Activated CD4-positive, alpha-beta T cell treated with anti-CD3 and anti-CD28 coated beads for 36 hours (primary cell): ENCODE measurements at places on chromosomes 3 and 15.

DNA sequence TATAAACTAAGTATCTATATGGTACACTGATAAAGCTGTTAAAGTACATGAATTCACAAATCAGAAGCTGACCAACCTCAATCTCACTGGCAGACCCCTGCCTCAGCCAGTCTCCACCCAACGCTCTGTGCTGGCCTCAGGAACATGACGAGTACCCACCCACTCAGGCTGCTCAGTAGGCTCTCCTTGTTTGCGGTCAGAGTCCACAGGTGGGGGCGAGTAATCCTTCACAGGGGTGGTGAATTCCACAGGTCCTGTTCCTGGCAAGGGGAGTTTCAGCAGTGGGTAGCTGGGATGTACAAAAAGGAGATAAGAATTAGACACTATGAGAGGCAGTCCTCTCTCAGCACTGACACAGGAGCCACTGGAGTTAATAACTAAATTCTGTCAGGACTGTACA lies 40.9 kb downstream of the SCAP start:
- no peak for DNase-seq

DNA sequence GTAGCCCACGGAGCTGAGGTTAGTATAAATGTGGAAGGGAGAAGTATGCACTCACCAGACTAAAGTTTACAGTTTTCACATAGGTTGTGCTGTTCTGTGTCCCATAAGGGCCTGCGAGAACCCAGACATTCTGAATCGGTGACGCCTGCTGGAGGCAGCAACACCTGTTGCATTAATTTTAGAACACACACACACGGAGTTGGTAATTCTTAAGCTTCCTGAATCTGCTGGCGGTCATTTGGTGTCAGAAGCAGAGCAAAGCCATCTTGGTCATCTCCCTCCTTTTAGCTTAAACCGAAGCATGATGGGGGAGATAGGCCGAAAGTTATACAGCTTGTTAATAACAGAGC lies 41.1 kb upstream of the AP3B2 start:
- peak; percentile 40 for DNase-seq

- DNase-seq, result no peak
Measured at GRCh38 chr3:159025733-159026132, 223.9 kb downstream of the MFSD1 start.

- no peak for DNase-seq
Measured at GRCh38 chr3:148459931-148460513, 237.7 kb upstream of the AGTR1 start.

DNA sequence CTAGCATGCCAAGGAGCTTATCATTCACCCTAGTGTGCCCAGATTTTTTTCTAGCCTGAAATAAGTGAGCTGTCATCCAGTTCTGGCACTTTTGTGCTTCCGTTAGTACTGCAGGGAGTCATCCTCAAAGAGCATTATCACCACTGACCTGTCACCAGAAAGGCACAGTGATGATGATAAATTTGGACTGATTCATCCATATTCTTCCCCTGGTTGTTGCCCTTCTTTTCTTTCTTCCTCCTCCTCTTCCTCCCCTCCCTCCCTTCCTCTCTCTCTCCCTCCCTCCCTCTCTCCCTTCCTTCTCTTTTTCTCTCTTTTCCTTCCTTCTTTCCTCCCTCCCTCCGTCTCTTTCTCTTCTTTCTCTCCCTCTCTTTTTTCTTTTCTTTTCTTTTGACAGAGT lies 21.3 kb downstream of the SLC35G2 start:
- DNase-seq, result no peak

- no peak for DNase-seq
Measured at GRCh38 chr15:72786242-72786641, 2.7 kb upstream of the ADPGK start.

- no peak for DNase-seq
Measured at GRCh38 chr15:58552505-58553364, 120.9 kb downstream of the LIPC start.

GRCh38 chr3:101828691-101829436 lies 20.4 kb upstream of the NFKBIZ start:
- peak; percentile 79 for DNase-seq

- DNase-seq, result no peak
Measured at GRCh38 chr15:61687651-61688050, 372.6 kb downstream of the VPS13C start.

DNA sequence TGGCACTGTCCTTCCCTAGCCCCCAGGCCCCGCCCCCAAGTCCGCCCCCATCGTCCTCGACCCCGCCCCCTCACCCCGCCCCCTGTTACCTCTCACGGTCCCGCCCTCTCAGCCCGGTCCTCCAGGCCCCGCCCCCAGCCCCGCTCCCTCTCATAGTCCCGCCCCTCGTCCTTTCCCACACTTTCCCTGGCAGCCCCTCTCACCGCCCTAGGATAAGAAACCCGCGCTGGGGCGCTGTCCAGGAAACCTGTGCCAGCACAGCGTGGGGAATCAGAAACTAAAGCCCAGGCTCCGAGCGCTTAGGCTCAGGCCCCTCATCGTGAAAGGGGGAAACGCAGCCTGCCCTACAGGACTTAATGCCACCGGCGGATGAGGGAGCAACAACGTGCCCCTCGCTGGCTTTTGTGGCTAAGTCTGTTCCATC lies 20.9 kb downstream of the TRPM1 start:
- peak; percentile 64 for DNase-seq

- DNase-seq, result no peak
Measured at GRCh38 chr3:46925585-46925934, 48.0 kb downstream of the PTH1R start.

DNA sequence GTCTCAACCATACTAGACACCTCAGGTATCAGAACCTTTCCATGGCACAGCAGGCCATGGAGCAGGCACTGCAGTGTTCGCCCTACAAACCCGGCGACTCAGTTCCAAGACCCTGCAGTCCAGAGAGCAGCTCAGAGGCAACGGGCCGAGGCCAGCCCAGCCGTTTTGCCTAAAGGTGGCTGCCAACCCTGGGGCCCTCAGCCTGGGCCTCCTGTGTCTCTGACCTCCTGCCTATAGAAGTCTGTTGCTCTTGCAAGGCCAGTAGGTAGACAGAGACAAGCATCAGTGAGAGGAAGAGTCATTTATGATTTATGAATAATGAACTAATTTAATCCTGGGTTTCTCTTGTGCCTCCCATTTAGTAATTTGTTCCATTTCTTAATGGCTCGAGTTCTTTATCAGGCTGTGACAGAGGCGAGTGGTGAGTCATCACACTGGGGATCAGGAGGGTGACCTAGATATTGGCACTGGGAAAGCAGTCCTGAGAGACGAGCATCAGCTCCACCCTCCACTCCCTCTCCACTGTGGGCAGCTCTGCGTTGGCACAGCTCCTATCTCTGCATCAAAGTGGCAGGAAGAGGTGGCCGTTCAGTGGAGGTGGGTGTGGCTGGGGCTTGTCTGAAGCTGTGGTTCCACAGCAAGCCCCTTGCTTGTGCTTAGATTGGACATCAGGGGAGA lies 79.8 kb downstream of the ABHD5 start:
- DNase-seq, result peak; percentile 52

DNA sequence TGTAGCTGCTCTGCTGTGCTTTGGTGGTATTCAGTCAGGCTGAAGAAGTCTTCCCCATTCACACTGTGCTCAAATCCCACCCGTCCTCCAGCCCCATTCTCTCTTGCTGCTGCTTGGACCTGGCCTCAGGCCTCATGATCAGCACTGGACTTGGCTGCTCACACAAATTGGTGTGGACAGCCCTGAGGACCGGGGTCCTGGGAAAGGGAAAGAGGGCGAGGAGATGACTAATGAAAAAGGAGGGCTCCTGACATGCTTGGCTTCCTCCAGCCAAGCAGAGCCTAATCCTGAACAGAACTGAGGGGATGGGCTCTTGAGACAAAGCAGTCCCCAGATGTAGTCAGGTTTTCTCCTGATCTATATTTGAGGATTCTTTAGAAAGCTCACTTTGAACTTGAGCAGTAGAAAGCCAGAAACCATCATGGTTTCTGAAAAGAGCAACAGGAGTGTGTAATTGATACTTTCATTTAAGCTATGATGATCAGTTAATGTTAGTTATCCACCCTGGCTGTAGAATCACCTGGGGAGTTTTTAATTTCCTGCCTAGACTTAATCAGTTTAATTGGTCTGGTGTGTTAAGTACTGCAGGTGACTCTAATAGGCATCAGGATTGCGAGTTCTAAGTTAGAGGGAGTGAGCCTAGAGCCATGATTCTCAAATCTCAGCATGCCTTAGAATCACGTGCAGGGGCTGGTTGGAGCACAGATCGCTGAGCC lies 79.4 kb upstream of the THBS1 start:
- no peak for DNase-seq

GRCh38 chr15:55528812-55529211 lies 20.8 kb upstream of the DNAAF4 start:
- no peak for DNase-seq

DNA sequence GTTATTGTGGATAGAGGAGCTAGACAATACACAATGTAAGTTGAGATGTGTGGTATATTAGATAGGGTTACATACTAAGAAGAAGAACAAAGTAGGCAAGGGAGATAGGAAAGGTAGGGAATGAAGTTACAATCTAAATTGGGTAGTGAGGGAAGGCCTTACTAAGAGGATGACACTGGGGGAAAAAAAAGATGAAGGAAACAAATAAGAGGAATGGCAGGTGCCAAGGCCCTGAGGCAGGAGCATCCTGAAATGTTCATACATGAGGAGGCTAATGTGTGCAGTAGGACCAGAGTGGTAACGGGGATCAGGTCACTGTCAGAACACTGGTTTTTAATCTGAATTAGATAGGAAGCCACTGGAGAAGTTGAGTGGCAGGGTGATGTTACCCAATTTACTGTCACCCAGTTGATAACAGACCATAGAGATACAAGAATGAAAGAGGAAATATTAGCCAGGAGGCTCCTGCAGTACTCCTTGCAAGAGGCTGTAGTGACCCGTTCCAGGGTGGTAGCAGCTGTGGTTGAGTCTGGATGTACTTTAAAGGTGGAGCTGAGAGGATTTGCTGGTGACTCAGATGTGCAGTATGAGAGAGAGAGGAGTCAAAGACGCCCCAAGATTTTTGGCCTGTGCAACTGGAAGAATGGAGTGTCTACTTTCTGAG lies 14.4 kb downstream of the RTP1 start:
- DNase-seq, result no peak

- DNase-seq, result no peak
Measured at GRCh38 chr3:14256046-14256445, 77.4 kb downstream of the LSM3 start.

- DNase-seq, result no peak
Measured at GRCh38 chr3:168030577-168030976, 65.1 kb downstream of the GOLIM4 start.

DNA sequence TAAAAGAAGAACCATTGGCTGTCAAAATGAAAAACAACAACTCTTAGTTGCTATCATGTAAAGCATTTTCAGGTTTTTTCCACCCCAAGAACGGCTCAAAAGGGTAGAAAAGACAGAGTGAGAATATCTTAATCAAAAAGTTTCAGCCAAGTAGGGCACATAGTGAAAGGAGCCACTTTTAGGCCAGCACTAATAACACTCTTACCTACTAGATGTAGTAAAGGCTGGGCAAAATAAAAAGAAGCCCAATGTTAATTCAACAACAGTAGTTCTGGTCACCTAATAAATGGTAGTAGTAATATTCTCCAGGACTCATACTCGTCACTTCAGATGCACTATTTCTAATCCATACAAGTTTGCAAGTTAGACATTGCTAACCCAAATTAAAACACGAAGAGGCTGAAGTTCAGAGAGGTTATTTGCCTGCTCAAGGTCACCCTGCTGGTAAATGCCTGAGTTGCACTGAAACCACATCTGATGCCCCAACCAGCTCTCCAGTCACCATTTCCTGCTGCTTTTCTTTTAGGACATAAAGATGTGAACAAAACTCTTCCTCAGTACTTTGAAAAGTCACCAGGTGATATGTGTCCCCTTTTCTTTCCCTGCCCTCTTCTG lies 7.5 kb downstream of the GOLIM4 start:
- DNase-seq, result peak; percentile 18

- no peak for DNase-seq
Measured at GRCh38 chr3:29335438-29335837, 54.6 kb downstream of the RBMS3 start.

DNA sequence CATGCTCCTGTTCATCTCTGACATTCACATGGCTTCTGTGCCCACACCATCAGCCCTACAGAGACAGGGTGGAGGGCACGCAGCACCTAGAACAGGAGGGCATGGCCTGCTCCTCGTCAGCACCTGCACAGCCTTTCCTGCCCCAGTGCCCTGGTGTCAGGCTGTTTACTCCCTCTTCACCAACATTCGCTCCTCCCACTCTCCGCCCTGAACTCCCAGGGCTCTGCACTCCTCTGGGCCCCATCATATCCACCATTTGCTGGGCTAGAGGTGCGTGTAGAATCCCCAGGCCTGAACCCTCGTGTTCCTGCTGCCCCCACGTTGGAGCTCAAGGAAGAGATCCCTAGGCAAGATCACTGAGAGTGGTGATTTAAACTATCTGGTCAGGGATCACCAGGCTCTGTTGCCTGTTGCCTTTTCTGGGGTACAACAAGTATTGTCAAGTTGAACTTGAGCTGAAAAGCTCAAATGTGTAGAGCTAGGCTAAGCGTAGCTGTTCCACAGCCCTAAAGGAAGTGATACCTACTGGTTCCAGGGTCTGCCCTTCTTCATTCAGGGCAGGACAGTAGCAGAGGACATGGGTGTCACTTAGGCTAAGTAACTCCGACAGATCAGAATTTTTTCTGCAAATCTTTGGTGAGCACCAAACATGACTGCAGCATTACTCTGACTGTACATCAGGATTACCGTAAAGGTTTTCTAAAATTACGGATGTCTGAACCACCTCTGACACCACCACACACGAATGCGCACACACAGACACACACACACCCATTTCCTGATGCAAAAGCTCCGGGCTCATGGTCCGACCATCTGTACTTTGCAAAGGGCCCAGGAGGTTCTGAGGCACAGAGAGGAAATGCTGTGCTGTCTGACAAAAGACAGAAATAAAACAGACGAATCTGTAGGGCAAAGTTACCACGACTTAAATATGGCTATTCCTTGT lies 43.7 kb upstream of the GNB5 start:
- DNase-seq, result peak; percentile 63

- no peak for DNase-seq
Measured at GRCh38 chr15:50828610-50829206, 63.2 kb upstream of the SPPL2A start.

GRCh38 chr15:39976291-39977274 lies 42.7 kb downstream of the EIF2AK4 start:
- peak; percentile 39 for DNase-seq

- DNase-seq, result no peak
Measured at GRCh38 chr3:116384717-116385116, 60.6 kb downstream of the LSAMP start.

DNA sequence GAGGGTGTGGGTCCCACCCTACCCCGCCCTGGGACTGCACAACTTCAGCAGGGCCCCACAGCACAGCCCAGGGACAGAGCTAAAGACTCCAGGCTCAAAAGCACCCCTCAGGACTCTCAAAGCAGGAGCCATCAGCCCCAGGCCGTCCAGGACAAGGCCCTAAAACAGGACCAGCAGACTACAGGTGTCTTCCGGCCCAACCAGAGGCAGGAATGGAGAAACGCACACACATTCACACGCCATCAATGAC lies 26.1 kb downstream of the ATRIP start:
- DNase-seq, result no peak

- DNase-seq, result no peak
Measured at GRCh38 chr3:166071831-166072230, 234.6 kb upstream of the BCHE start.

GRCh38 chr3:150097588-150097890 lies 126.8 kb upstream of the PFN2 start:
- no peak for DNase-seq

- DNase-seq, result no peak
Measured at GRCh38 chr3:44561076-44561475, 6.1 kb downstream of the ZKSCAN7 start.

- no peak for DNase-seq
Measured at GRCh38 chr15:69914960-69915359, 182.8 kb downstream of the TLE3 start.

- no peak for DNase-seq
Measured at GRCh38 chr15:80105595-80105994, 46.1 kb downstream of the ZFAND6 start.
